Nucleus accumbens (tissue), 56 donors: ENCODE measurements at places on chromosomes 3 and 15.

- no peak for DNase-seq
Observed at GRCh38 chr15:89671687-89672086, 7.5 kb downstream of the PLIN1 start.

DNA sequence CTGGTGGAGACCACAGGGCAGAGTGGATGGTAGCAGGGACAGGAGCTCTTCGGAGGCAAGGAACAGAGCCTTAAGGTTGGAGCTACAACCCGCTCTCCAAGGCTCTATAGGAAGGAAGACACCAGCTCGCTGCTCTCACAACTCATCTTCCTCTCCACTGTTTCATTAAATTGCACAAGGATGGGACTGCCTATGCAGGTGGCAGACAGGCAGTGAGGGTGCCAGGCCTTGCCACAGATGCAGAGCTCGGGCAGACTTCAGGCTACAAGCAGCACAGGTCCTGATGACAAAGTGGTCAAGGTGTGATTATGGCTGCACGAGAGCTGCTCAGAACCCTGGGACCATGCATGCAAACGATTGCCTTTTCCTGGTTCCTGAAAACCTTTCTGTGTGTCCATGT lies 144.6 kb downstream of the FOXP1 start:
- DNase-seq = no peak

DNA sequence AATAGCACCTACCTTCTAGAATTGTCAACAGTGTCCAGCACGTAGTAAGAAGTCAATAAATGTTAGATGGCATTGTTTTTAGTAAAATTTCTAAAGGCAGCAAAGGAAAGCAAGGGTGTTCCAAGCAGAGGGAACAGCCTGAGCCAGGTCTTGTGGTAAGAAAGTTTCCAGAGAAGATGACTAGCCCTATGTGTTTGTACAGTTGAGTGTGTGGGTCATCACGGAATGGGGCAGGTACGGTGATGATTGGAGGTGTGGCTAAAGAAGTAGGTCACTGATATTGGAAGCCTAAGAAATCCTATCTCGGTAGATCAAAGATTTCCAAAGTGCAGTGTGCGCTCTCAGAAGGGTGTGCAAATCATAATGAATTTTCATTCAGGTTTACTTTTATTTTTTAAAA lies 94.2 kb upstream of the BCL6 start:
- DNase-seq = no peak

DNA sequence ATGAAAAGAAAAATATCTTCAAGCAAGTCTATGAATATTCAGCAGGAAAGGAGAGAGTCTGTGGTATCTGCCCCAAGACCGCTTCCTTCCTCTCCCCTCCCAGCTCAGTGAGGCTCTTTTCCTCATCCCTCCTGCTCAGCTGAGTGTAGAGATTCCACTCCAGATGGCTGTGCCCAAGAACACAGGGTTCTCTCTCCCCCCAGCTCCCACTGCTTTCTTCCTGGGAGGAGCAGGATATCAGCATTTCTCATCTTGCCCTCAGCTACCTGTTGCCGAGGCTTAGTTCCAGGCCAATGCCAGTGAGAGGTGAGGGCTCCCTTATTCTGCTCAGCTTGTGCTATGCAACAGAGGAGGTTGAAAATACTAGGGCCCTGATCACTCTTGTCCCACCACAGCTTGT lies 211.9 kb downstream of the SV2B start:
- no peak for DNase-seq

DNA sequence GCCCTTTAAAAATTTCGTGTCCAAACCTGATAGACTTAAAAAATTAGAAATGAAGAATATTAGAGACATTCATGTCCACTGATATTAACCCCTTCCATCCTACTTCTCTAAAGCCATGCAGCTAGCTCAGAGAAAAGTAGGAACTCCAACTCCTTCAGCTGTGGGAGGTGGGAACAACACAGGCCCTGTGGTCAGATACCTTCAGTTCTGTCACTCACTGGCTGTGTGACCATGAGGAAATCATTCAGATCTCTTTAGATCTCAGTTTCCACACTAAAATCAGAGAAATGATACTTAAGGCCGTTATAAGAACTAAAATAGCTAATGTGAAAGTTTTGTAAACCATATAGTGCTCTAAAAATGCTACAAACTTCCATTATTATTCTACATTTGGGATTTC lies 209.8 kb downstream of the TNIK start:
- no peak for DNase-seq

GRCh38 chr3:53168175-53168923 lies 7.3 kb downstream of the PRKCD start:
- no peak for DNase-seq

DNA sequence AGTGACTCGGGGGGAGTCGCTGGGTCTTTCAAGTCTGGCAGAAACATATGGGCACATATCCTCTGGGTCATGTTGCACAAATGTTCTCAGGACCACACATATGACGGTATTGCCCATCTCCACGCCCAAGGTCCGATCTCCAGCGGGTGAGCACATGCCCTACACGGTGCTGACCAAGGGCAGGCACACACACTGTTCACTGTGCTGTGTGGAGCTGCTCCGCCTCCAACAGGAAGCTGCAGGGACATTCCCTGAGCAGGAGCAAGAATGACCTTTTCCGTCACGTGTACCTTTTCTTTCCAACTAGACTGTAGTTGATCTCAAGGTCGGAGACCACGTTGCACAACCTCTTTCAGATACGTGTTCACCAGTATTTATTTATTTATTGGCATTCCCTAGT lies 41.7 kb upstream of the B3GNT5 start:
- no peak for DNase-seq

DNA sequence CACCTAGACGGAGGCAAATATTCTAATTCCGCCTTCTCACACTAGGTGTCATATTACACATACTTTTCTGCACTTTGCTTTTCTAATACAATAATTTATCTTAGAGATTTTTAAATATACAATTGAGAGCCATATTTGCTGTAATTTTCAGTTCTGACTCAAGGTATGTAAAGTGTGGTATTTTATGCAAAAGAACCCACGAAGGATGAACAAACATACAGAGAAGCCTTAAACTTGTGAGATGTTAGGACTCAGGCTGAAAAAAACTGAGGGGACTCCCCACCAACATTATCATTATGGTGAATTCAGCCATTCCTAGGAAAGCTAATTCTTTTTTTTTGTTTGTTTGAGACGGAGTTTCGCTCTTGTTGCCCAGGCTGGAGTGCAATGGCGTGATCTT lies 9.6 kb downstream of the ZBTB11 start:
- DNase-seq = no peak

GRCh38 chr15:41842229-41842628 lies 3.6 kb downstream of the PLA2G4B start:
- no peak for DNase-seq

DNA sequence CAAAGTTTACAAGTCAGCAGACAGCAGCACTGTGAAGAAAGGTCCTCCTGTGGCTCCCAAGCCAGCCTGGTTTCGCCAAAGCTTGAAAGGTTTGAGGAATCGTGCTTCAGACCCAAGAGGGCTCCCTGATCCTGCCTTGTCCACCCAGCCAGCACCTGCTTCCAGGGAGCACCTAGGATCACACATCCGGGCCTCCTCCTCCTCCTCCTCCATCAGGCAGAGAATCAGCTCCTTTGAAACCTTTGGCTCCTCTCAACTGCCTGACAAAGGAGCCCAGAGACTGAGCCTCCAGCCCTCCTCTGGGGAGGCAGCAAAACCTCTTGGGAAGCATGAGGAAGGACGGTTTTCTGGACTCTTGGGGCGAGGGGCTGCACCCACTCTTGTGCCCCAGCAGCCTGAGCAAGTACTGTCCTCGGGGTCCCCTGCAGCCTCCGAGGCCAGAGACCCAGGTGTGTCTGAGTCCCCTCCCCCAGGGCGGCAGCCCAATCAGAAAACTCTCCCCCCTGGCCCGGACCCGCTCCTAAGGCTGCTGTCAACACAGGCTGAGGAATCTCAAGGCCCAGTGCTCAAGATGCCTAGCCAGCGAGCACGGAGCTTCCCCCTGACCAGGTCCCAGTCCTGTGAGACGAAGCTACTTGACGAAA lies 24.2 kb downstream of the STARD5 start:
- no peak for DNase-seq

DNA sequence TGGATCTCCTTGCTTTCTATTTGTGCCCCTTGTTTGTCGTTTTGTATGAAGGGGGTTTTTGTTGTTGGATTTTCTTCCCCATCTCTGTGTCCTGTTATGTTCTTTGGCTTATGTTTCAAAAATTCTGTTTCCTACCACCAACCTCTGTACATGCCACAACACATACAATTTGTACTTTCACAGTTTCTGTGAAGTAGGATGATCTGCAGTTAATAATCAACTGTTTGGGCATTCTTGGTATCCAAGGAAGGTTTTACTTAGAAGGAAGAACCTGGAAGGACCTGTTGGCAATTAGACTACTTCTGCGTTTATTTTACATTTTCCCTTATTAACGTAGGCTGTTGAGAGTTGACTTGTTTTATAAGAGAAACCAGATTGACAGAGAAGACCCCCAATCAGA lies 8.3 kb downstream of the SETD5 start:
- DNase-seq = no peak
